ENCODE measurements at places on chromosomes 11 and 22.

- no peak for DNase-seq
Measured at GRCh38 chr22:24392218-24392931, 35.0 kb upstream of the ADORA2A start.

GRCh38 chr22:35782504-35782903, 64.8 kb downstream of the APOL5 start:
- no peak for DNase-seq

DNA sequence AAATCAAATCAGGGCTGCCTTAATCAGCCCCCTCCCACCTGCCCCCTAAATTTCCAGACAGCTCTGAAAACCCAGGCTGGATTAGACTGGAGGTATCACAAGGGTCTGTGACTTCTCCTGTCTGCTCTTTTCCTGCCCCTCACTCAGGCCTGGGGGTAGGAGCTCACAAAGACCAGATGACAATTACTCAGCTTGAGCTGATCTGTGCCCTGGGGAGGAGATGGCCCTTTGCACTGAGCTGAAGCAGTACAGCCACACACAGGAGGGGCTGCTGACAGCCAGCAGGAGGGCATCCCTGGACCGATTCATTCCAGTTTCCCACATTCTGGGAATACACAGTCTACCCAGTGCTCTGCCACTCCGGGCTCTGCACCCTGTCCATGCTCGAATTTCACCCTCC, 4.2 kb downstream of the ABCC8 start:
- DNase-seq, result no peak

DNA sequence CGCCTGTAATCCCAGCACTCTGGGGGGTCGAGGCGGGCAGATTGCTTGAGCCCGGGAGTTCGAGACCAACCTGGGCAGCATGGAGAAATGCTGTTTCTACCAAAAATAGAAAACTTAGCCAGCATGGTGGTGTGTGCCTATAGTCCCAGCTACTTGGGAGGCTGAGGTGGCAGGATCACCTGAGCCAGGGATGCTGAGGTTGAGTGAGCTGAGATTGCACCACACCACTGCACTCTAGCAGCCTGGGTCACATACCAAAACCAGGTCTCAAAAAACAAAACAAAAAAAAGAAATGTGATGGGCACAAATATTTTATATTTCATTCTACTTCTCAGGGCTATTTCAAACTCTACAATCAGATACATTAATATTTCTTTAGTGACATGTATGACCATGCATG, 25.7 kb downstream of the TTC17 start:
- no peak for DNase-seq

DNA sequence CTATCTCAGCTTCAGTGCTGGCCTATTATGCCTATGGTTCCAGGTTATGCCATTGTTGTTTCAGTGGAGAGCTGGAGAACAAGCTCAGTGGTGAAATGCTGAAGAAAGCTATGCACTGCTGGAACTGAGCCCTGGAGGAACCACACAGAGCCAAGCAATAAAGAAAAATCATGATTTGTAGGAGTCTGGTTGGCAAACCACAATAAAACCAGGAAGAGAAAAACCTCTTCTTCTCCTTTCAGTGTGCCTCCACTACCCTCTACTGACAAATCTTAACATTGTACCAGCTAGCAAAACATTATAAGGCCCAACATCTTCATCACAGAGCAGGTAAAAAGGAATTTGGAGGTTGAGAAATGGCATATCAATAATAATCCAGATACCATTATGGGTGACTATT, 5.3 kb downstream of the OR51F2 start:
- no peak for DNase-seq

GRCh38 chr11:85132851-85133585, 494.1 kb downstream of the DLG2 start:
- DNase-seq, result no peak

- no peak for DNase-seq
Measured at GRCh38 chr11:47552056-47552565, 821 bp downstream of the CELF1 start.

GRCh38 chr11:3120071-3120792, 44.9 kb downstream of the OSBPL5 start:
- DNase-seq, result no peak

DNA sequence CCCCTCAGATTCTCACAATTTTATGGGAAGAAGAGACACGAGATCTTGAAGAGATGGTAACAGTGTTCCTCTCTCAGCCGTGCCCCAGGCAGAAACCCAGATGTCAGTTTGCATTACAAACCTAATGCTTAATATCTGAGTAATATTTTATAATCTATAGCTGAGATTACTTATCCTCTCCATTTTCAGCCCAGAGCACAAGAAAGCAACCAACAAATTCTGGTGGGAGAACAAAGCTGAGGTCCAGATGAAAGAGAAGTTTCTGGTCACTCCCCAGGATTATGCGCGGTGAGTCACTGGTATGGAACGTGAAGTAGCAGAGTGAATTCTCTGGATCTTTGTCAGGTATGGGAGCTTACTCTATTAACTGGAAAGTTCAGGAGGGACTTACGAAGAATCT, 884 bp downstream of the CENATAC start:
- peak; percentile 62 for DNase-seq

- DNase-seq, result no peak
Measured at GRCh38 chr22:35051791-35052190, 14.2 kb upstream of the ISX start.

DNA sequence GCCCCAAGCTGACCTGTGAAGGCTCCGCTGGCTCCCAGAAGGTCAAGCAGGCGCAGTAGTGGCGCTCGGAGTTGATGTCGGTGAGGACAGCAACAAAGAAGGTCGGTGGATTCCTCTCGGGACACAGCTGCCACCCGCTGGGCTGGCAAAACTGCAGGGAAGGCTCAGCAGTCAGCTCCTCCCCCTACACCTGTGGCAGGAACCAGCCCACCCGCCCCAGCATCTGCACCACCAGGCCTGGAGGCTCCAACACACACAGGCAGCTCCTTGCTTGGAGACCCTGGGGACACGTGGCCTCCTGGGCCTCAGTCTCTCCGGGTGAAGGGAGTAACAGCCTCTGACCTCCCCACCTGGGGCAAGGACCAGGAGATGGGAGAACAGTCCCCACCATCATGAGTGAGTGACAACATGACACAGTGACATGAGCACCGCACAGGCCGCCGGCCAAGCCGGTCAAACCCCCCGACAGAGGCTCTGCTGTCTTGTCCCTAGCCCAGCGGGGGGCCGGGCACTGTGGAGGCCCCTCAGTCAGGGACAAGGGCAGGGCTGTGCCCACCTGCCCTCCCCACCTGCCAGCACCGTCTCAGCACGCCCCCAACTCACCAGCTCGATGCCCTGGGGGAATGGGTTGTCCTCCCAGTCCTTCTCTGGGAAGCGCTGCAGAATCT, 6.9 kb downstream of the SBF1 start:
- DNase-seq, result no peak

Data from kidney epithelial cell (primary cell).